Thymus (tissue), 14 donors: ENCODE measurements at places on chromosomes 6 and 20.

DNA sequence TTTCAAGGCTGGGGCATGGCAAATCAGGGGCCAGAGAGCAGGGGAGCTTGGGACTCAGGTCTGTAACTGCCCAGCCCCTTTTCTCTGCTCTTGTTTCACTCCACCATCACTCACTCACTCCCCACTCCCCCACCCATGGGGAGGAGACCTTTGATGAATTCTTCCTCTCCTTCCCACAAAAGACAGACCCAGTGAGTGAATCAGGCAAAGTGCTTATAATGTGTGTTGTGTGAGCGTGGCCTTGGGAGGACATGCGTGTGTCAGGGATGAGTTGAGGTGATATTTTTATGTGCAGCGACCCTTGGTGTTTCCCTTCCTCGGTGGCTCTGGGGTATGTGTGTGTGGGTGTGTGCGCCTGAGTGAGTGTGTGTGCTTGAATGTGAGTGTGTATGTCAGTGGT lies 1.0 kb upstream of the CUL9 start:
- no peak for DNase-seq

DNA sequence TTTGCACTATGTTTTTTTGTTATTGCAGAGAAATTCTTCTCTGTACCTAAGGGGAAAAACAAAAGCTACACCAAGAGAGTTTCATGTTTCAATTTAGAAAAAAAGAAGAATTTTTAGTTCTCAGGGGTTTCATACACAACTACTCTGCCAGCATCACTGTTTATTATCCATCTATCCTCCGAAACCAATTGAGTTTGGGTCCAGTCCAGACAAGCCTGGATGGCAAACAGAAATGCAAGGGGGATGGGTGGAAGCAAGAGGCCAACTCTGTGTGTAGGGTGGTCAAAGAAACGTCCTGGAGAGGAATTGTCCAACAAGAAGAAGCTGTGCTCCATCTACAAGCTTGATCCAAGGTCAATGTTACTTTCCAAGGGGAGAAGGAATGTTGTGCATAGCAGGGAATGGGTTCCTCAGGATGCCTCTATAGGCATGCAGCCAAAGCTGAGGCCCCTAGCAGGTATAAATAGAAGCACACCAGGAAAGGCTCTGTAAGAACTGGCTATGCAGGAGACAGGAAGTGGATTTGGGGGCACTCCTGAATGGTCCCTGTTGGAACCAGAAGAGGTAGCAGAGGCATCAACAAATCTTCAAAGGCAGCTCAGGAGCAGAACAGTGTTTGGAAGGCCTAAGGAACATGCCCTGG lies 64.4 kb downstream of the FILIP1 start:
- no peak for DNase-seq

DNA sequence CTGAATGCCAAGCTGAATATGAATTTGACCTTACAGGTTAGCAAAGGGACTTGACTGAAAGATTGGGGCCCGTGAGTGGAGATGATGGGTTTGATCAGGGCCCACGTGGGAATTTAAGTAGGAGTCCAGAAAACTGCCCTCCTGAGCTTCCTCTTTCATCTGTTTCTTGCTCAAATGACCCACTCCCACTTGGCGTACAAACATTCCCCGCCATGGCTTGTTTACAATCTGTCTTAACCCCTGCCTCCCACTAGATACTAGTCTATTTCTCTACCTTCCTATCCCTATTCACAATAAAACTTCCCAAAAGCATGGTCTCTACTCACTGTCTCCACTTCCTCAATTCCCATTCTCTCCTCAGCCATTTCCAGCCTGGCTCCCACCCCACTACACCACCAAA lies 9.4 kb downstream of the MMP9 start:
- DNase-seq, result no peak

DNA sequence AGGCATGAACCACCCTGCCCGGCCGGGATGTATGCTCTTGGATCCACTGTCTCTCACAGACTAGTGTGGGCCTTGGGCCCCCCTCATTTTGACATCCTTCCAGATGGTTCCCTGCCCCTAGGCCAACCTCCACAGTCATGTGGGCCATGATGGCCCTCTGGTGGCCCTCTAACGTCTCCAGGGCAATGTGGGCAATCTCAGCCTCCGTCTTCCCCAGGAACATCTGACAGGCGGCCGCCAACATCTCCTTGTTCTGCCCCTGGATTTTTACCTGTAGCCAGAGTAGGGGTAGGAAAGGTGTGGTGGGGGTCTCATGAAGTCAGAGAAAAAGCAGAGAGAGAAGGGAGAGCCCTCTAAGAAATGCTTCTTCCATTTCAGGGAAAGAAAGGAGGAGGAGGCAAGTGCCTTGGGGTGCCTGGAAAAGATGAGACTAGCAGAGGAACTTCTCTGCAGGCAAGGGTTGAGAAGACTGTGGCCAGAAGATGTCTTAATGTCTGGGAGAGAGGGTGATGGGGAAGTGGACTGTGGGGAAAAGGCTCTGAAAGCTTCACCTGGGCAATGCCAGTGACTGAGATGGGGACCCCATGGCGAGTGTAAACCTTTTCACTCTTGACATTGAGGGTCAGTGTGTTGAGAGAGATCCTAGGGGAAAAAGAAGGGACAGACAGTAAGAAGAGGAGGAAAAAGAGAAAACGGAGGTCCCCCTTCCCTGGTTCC lies 1.3 kb downstream of the FLOT1 start:
- no peak for DNase-seq

GRCh38 chr6:138004430-138005287 lies 102.6 kb downstream of the PERP start:
- peak; percentile 34 for DNase-seq

GRCh38 chr20:63163171-63163570 lies 52.8 kb downstream of the YTHDF1 start:
- DNase-seq, result no peak

DNA sequence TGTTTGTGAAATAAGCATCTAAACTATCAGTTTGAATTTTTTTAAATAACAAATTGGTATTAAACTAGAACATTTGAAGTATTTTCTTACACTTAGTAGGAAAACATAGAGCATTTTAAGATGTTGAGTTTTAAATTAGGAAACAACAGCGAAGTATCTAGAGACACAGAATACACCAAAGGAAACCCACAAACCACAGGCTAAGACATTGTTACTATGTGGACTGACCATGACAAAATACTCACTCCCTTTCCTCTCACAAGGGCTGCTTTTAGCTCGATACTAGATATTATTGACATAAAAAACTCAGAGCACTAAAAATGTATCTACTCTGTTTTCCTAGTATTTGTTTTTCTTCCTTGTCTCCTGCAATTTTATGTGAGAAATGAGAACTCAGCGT lies 266.0 kb upstream of the CITED2 start:
- no peak for DNase-seq

GRCh38 chr6:5566718-5567117 lies 305.4 kb downstream of the FARS2 start:
- DNase-seq, result no peak

- no peak for DNase-seq
These were observed 218.4 kb downstream of the MAFB start for GRCh38 chr20:40470445-40471260.

GRCh38 chr20:24646321-24646720 lies 176.9 kb downstream of the SYNDIG1 start:
- peak; percentile 75 for DNase-seq

- no peak for DNase-seq
These were observed 46.0 kb downstream of the ZFP64 start for GRCh38 chr20:52145587-52145986.

GRCh38 chr6:143501851-143502250 lies 9.7 kb downstream of the FUCA2 start:
- DNase-seq, result no peak

GRCh38 chr20:50848341-50848808 lies 53.5 kb downstream of the BCAS4 start:
- DNase-seq, result no peak
